ENCODE measurements at places on chromosomes 7 and 10.

DNA sequence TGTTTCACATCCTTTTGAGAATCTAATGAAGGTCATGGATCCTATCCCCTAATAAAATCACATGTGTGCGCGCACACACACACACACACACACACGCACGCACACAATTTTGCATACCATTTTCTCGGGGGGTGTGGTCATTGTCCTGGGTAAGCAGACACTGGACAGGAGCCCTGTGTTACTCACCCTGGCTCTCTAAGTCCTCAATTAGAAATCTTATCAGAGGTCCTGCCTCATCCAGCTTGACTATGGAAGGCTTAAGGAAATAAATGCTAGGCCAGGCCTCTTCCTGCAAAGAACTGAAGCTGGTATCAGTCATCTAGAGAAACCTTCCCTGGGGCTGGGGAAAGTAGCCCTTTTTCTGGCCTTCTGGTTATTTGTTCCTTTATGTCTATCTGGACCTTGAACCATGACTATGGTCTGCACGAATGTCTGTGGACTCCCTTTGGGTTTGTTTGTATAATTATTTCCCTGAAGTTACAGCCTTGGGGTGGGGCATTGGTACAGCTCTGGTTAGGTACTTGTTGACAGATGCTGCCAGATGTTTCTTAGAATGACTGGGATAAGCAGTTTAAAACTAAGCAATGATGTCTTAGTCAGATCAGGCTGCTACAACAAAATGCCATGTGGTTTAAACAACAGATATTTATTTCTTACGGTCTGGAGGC, 208.5 kb downstream of the CCDC3 start:
- no peak for DNase-seq

DNA sequence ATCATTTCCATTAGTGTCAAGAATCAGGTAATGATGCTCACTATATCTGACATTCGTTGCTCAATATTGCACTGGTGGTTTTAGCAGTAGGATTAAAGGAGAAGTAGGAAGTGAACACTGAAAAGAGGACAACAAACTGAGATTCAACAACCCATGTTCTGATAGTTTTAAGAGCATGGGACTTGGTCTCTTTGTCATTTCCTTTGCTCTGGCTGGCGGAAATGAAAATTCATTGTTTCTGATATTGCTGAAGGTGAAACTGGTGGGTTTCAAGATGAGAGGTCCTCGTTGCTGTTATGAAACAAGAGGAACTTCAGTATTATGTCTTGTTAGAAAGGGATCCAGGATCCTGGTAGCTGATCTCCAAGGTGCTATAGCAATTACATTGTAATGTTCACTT, 129.0 kb downstream of the DNAH11 start:
- no peak for DNase-seq

GRCh38 chr10:98253499-98253898, 14.5 kb downstream of the LOXL4 start:
- DNase-seq, result no peak

GRCh38 chr7:55534262-55534915, 37.9 kb downstream of the VOPP1 start:
- DNase-seq, result peak; percentile 78

DNA sequence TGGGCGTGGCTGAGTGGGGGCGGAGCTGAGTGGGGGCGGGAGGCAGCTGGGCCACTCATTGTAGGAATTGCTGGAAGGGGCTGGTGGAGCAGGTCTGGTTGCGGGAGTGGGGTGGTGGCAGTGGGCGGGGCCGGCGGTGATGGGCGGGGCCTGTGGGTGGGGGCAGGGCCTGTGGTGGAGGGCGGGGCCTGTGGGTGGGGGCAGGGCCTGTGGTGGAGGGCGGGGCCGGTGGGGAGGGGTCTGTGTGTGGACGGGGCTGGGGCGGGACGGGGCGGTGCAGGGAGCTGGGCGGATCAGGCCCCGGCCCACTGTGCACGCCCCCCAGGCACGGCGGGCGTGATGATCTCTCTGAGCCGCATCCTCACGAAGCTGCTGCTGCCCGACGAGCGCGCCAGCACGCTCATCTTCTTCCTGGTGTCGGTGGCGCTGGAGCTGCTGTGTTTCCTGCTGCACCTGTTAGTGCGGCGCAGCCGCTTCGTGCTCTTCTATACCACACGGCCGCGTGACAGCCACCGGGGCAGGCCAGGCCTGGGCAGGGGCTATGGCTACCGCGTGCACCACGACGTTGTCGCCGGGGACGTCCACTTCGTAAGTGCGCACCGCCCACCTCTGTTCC, 14.0 kb downstream of the SLC29A4 start:
- peak; percentile 61 for DNase-seq

DNA sequence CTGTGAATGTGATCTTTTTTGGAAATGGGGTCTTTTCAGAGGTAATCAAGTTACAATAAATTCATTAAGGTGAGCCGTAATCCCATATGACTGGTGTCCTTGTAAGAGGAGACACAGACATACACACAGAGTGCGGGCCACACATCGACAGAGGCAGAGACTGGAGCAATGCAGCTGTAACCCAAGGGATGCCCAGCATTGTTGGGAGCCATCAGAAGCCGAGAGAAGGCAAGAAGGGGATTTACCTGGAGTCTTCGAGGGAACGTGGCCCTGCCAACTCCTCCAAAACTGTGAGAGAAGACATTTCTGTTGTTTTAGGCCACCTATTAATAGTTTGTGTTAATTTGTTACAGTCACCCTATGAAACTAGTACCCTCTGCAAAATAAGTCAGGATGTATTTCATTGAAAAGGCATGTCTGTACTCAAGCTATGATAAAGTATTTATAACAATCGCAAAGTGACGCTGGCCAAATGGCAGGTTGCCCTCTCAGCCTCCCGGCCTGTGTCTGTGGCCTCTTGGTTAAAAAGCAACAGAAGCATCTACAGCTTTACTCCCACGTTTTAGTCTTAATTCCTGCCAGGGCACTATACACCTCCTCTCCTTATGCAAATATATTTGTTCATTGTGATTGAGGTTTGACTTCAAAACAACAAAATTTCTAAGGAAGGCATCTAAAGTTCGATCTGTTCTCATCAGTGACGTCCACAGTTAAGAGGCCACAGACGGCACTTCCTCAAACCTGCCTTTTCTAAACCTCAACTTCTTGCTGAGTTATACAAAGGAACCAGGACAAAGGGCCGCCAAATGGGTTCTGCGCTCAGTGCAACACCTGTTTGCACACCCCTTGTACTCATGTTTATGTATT, 46.8 kb downstream of the HIPK2 start:
- DNase-seq, result no peak

DNA sequence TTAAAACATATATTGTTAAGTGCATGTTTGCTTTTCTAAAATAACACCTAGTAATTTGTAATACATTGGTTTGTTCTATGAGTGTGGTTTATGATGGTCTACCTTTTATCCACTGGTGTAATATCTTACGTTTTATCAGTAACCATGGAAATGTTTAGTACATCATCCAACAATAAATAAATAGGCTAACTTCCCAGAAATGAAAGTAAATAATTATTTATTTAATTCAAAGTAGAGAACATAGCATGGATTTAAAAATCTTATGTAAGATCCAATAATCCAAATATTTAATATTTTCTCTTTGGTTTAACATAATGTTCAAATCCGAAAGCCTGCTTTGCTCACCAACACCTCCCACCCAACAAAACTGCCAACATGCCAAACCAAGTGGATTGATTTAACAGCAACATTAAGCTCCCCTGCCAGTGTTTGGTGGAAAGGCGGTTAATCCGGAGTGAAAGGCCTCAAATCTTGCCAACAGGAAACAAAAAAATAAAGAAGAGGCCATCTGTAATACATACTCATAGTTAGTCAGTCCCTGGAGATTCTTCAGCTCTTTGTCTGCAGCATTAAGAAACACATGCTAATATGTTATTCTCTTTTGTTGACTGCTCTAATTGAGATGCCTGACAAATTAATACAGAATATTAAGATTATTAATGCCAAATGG, 897.8 kb downstream of the CNTNAP2 start:
- DNase-seq, result no peak

- DNase-seq, result no peak
These were observed 39.6 kb upstream of the INPP5A start for GRCh38 chr10:132497861-132498561.

- DNase-seq, result no peak
These were observed 62.8 kb downstream of the PKD1L1 start for GRCh38 chr7:47885309-47885986.

GRCh38 chr7:151139071-151139790, 28.3 kb downstream of the GBX1 start:
- no peak for DNase-seq

DNA sequence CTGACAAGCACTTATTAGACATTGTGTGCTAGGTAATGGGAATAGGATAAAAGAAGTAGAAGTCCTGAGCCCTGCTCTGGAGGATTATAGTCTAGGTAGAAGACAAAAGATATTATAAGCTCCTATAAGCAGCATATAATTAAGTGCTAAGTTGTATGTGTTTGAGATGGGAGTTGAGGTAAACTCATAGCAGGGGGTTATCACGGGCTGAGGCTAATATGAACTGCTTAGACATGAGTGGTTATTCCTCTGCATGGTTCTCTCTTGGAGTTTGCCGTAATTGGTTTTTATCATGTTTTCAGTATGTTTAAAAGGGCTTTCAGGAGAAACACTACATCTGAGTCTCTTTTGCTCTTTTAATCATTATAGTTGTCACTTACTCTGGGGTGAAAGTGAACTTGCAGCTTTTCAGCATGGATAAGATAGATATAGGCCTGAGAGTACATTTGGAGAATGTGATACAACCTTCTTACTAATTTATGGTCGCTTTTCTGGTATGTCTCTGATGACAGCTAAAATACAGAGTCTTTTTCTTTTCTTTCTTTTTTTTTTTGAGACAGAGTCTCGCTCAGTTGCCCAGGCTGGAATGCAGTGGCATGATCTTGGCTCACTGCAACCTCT, 39.0 kb downstream of the SMNDC1 start:
- no peak for DNase-seq

- DNase-seq, result no peak
These were observed 616.2 kb downstream of the DNAJB6 start for GRCh38 chr7:157952841-157953645.

GRCh38 chr10:54368984-54369383, 432.0 kb downstream of the PCDH15 start:
- DNase-seq, result no peak

DNA sequence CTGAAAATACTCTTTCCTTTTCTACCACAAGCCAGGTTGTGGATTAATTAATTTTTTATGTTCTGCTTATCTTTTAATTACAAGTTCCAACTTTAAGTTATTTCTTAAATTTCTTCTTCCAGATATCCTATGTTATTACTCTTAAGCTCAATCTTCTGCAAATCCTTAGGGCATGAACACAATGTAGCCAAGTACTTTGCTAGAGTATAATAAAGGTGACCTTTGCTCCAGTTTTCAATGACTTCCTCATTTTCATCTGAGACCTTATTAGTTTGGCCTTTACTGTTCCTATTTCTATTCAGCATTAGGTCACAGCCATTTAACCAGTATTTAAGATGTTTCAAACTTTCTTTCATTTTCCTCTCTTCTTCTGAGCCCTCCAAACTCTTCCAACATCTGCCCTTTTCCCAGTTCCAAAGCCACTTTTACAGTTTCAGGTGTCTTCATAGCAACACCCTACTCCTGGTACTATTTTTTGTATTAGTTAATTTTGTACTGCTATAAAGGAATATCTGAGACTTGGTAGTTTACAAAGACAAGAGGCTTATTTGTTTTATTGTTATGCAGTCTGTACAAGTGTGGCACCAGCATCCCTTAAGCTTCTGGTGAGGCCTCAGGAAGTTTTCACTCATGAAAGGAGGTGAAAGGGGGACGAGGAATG, 886.2 kb upstream of the GHITM start:
- DNase-seq, result no peak

GRCh38 chr10:88500656-88501055, 82.5 kb downstream of the RNLS start:
- DNase-seq, result no peak

DNA sequence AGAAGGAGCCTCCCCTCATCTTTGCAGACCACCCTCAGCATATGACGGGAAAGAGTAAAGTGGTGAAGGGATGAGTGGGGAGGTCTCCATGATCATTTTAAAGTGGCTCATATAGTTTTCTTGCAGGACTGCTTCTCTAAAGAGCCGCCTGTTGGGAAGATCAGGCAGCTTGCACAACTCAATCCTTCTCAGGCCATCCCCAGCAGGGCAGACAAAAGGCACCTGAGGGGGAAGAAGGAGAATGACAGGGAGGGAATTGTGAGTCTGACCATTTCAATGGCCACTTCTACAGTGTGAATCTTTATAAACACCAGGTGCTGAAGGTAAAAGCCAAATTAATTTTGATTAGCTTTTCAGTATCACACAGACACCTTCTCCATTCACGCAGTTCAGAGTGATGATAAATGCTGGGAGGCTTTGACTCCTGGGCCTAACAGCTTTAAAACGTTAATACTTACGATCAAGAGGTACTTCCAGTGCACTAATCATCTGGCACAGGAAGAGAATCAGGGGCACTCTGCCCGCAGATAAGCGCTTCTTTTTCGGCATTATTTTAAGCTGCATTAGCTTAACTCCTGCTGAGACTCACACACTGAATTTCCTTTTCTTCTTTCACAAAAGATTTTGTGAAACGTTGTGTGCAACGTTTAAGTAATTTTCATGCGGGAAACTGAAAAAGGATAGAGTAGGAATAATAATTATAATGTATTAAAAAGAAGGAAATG, 109.5 kb upstream of the LAMB4 start:
- no peak for DNase-seq

DNA sequence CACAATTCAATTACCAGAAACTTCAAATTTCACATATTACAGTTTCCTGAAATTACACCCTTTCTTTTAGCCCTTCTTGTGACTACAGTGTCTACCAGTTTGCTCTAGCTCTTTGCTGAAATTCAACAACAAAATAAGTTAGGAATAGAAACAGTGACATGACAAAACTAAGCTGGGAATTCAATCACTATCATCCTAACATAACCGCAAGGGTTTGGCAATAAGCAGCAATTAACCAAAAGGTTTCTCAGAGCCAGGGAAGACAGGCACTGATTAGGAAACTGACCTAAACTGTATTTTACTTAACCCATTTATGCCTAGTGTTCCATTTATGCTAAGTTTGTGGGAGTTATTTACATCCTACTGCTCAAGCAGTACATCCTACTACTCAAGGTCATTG, 31.3 kb downstream of the HIBADH start:
- DNase-seq, result no peak

GRCh38 chr10:79982362-79982800, 33.5 kb upstream of the SFTPD start:
- no peak for DNase-seq

DNA sequence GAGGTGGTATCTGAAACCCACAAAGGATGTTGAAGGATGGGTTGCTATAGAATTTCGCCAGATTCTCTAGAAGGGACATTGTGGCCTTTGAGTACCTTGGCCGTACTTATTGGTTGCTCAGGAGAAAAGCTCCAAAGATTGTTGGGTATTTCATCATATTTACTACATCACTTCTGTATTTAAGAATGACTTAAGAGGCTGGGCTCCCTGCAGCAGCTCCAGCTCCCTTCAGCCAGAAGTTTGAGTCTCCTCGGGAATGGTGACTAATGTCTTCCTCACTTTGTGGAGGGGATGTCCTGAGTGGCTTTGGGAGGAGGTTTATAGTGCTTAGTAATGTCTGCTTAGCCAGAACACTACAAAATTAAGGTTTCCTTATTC, 18.1 kb downstream of the MINDY4 start:
- no peak for DNase-seq

- DNase-seq, result no peak
These were observed 16.9 kb upstream of the FIGNL1 start for GRCh38 chr7:50466815-50467585.
